Renal cortical epithelial cell (primary cell): ENCODE measurements at places on chromosomes 12 and 14.

- DNase-seq, result no peak
Measured at GRCh38 chr12:112309797-112310196, 72.4 kb downstream of the HECTD4 start.

GRCh38 chr12:81339071-81339470, 261.2 kb downstream of the ACSS3 start:
- DNase-seq, result no peak

DNA sequence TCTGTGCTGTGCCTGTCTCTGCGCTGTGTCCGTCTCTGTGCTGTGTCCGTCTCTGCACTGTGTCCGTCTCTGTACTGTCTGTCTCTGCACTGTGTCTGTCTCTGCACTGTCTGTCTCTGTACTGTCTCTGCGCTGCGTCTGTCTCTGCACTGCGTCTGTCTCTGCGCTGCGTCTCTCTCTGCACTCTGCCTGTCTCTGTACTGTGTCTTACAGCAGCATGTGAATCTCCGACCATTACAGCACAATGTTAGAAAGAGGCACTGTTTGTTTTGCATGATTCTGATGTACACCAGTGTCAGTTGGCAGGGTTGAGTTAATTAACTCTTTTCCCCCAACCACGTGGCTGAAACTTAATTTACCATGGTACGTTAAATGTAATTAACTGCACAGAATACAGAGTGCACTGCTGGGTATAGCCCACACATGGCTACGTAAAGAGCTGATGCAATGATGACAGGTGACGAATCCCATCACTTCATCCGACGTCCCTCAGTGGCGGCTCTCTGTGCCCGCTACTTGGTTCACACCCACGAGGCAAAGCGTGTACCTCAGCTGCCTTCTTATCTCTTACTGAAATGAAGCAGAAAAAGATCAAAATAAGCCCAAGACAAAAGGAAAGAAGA, 127.7 kb upstream of the SFSWAP start:
- DNase-seq, result no peak

DNA sequence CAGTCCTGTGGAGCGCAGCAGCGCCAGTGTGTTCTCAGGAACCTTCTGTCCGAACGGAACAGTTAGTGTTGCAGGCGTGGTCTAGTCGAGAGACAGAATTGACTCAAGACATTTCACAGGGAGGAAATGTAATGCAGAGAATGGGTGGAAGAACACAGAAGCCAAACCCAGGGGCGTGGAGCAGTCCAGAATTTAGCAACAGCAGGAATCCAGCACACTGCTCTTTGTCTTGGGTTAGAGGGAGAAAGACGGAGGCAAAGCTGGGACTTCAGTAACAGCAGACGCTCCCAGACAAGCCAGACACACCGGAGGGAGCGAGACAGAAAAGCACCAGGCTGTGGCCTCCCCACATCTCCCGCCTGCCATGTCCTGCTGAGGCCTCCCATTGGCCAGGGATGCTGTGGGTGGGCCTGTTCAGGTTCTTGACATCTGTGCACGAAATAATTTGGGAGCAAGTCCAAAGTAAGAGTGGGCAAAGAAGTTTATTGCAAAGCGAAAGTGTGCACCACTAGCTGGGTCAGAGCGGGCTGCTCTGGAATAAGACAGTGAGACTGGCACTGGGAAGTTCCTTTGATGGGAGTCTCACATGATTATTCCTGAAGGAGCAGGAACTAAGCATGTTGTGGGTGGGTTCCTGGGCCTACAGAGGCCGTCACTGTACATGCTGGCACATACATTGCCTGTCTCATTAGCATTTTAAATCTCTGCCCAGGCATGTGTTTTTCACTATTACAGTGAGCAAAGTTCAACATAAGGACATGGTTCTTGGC, 339.3 kb upstream of the SFSWAP start:
- DNase-seq, result no peak

GRCh38 chr12:18456344-18456743, 195.0 kb downstream of the PIK3C2G start:
- DNase-seq, result no peak

DNA sequence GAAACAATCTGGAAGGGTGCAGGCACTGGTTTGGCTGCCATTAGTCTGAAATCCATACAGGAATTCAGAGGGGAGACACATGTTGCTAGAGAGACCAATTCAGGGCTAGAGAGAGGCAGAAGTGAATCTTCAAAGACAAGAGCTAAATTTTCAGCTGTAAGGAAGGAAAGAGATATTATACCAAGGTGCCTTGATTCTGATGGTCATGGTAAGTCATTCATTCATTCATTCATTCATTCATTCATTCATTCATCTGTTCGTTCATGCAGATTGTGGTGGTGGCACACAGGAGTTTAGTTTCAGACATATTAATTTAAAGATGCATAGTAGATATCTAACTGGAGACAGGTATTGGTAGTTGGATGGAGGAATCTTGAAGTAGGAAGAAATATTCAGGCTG, 1493.5 kb upstream of the TMEM132C start:
- no peak for DNase-seq

DNA sequence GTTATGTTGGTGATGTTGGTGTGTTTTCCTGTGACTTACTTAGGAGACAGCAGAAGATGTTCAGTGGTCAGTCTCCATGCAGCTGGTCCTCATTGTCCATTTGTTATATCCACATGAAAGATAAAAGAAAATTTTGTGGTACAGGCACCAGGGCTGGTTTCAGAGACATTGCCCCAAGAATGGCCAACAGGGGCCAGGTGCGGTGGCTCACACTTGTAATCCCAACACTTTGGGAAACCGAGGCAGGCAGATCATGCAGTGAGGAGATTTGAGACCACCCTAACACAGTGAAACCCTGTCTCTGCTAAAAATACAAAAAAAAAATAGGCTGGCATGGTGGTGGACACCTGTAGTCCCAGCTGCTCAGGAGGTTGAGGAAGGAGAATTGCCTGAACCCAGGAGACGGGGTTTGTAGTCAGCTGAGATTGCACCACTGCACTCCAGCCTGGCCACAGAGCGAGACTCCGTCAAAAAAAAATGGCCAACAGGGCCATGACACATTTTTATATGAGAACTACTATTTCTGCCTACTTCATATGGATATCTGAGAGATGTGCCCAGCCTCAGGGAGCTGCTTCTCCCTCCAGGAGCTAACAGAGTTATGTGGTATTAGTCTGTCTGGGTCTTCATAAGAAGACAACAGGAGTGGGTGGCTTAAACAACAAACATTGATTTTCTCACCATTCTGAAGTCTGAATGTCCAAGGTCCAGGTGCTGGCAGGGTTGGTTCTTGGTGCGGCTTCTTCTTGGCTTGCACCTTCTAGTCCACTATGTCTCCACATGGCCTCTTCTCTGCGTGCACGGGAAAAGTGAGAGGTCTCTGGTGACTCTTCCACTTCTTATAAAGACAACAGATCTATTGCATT, 821.7 kb downstream of the TMEM121 start:
- DNase-seq, result no peak

DNA sequence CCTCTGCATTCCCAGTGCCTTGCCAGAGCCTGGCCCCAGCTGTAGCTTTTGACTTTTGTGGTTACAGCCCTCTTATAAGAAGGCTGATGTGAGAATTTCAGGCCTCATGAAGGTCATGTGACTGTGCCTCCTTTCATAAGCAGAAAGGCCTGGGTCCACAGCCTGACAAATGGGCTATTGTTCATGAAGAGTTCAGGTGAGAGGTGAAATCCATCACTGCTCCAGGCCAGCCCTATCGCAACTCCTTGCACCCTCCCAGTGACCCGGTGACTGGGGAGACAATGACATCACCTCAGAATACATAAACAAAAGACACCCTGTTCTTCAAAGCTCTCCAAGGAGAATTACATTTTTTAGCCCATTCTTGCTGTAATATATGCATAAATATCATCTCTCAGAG, 321.5 kb downstream of the PCNX1 start:
- DNase-seq, result no peak

GRCh38 chr14:51938137-51938536, 51.2 kb upstream of the RTRAF start:
- DNase-seq, result no peak

DNA sequence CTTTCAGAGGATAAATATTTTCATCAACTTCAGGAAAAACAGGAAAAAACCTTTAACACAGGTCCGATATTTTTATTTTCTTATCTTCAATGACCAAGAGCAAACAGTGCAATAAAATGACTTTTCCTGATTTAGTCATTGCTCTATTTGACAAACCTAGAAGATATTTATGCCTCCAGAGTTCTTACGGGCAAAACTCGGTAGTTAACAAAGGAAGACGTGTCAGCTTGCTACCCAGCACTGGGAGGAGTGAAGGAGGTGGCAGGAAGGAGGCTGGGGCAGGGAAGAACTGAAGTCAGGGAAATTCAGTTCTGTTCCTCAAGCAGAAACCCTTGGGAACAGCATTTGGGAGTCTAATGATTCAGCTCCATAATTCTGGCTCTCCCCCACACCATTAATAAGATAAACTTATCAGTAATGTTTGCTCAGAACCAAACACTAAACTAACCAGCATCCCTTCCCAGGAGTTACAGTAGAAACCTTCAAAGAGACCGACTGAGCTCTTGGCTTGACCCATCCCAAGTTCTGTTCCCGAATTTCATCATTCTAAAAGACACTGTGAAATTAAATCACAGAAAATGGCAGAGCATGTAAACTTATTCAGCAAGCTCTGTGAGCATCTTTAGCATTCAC, 163.3 kb downstream of the APAF1 start:
- DNase-seq, result no peak

DNA sequence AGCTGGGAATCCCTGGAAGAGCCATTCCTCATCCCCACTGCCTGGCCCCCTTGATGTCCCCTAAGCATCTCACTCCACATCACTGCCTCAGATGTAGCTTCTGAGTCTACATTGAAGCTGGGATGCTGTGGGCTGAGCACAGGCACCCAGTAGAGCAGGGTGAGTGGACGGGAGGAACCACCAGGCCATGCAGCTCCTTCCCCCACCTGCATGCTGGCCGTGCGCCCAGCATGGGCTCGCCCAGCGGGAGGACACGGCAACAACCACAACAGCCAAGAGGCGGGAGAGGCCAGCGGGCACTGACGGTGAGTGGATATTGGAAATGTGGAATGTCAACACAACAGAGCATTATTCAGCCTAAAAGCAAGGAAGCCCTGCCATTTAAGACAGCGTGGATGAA, 310.9 kb downstream of the ADGRD1 start:
- peak; percentile 74 for DNase-seq

- no peak for DNase-seq
Measured at GRCh38 chr14:25904446-25904845, 693.4 kb downstream of the NOVA1 start.

GRCh38 chr12:94678849-94679248, 28.5 kb upstream of the TMCC3 start:
- DNase-seq, result no peak

- no peak for DNase-seq
Measured at GRCh38 chr12:119025786-119026185, 44.4 kb downstream of the SRRM4 start.

DNA sequence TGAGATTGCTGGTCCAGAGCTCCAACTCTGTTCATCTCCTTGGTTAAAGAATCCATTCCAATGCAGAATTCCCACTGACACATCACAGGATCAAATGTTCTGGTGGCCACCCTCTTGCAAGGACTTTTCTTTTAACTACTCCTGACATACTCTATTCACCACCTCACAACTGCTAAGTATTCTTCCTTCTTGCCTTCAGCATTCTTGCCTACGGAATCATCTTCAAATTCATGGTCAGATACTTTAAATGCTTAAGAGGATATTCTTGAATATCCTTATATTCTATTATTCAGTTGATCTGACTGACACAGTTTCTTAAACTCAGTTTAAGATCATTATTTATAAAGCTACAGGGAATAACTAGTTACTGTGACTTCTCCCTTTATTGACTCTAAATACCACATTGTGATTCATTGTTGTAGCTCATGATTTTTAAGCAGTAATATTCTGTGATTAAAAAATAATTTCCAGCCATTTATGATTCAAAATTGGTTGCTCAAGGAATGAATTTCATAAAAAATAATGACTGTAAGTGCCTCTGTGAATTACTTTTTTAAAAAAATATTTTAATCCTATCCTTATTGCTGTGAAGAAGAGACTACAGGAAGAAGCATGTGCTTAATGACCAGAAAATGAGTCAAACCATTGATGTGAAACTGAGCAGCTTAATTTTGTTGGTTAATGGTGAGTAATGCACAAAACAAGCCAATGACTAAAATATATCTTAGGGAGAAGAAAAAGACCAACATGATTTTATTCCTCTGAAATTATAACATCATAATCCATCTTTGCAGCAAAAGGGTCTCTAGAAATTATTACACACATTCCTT, 207.1 kb downstream of the PIK3C2G start:
- DNase-seq, result peak; percentile 88

DNA sequence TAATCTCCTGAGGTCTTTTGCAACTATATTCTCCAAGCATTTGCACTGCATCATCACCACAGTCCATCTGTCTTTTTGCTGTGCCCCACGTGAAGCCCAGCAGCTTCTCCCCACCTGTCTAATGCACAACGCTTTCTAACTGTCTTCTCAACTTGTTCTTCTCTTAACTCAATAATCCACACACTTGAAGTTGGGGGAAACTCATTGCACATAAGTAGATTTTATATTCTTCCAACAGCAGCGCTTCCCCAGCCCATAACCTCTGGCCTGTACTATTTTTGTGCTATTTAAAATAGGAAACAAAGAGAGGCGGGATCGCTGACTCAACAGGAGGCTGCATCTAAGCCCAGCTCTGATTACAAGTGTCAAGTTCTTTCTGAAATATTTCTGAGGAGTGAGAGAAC, 226.7 kb downstream of the GXYLT1 start:
- peak; percentile 22 for DNase-seq

DNA sequence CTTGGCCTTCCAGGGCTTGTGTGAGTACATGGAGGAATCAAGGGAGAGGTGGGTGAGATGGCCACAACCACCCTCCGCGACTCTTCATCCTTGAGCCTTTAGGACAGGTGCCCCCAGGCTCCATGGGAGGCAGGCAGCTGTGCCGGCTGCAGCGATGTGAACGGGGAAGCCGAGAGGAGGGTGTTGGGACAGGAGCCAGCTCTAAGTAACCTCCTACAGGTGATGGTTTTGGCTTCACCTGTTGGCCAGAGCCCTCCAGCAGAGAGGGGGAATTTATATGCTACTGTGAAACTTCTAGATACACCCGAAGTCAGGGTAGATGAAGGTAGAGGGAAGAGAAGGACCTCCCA, 132.2 kb upstream of the HIF1A start:
- no peak for DNase-seq

GRCh38 chr12:64077922-64078321, 144.2 kb downstream of the KICS2 start:
- DNase-seq, result no peak

DNA sequence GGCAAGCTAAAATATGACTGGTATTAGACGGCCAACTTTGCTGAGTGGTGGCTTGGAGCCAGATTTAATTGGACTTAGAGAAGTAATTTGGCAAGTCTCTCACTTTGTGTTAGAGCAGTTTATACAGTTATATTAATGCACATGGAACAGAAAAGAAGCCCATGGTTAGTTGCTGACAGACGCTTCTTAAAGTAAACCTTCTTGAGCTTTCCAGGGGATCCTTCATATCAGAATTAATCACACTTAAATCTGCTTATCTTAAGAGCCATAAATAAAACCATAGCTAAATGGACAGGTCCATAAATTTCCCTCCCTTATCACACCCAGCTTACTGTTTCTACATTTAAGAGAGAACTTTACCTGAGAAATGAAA, 9.6 kb downstream of the GSG1 start:
- no peak for DNase-seq

GRCh38 chr12:29103539-29103974, 45.5 kb upstream of the FAR2 start:
- DNase-seq, result no peak

- peak; percentile 88 for DNase-seq
Measured at GRCh38 chr12:11839091-11839641, 189.7 kb downstream of the ETV6 start.
